ENCODE measurements at places on chromosomes 1 and 21. TPM values are rescaled to one million over a fixed set of nuclear protein-coding genes. Genes with fewer than 3 reads are reported as not detected.

The CELA3B gene
- not detected for total RNA-seq

The NUF2 gene
- 60.3 TPM for total RNA-seq

The CELA3A gene
- total RNA-seq: not detected

- DNase-seq: no peak
Measured at GRCh38 chr21:46180079-46180722, 4.1 kb downstream of the SPATC1L start.

The SELP gene
- not detected for total RNA-seq

The RBP7 gene
- 0.49 TPM for total RNA-seq

GRCh38 chr1:158564608-158565007, 5.8 kb downstream of the OR6P1 start:
- DNase-seq: no peak

All from NCI-H460 (cell line).